Karpas-422 (cell line): ENCODE measurements at places on chromosomes 7 and 10.

GRCh38 chr7:93964813-93965212 is 39.3 kb downstream of the BET1 start:
- no peak for DNase-seq

- no peak for DNase-seq
Measured at GRCh38 chr7:40097728-40098127, 36.7 kb downstream of the MPLKIP start.

- DNase-seq, result no peak
Measured at GRCh38 chr7:1452205-1452604, 7.1 kb downstream of the MICALL2 start.

DNA sequence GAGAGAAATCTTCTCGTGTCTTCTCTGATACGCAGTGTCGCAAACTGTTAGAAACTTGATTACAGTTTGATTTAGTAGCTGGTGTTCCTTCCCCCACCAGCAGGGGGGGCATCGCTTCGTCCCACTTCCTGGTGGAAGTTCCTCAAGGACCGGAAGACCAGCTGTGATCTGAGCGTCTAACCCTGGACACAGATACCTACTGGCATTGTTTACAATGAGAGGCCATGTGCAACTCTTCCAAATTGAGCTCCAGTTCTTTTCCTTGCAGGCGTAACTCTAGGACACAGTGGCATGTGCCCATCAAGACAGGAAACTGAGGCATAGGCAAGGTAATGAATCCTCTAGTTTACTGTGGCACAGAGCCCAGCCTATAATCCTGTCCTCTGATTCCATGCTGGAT is 219.0 kb downstream of the CCDC3 start:
- DNase-seq, result peak; percentile 77

GRCh38 chr7:10239695-10240345 is 733.9 kb upstream of the PHF14 start:
- DNase-seq, result no peak

DNA sequence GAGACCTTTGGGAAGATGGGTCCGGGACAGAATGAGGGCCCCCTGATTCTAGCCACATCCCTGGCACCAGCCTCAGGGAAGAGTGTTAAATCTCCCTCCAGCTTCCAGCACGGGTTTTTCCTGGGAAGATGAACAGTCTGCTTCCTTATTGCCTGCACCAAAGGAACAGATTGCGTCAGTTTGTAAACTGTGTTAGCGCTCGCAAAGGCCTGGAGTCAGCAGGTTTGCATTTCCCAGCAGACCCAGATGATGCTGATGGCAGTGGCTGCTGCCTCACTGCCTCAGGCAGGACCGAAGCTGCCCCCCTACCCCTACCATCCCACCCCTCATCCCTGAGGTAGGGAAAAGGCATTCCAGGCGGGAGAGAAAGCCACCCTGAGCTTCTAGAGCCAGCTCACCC is 34.6 kb upstream of the LRRC4 start:
- no peak for DNase-seq

DNA sequence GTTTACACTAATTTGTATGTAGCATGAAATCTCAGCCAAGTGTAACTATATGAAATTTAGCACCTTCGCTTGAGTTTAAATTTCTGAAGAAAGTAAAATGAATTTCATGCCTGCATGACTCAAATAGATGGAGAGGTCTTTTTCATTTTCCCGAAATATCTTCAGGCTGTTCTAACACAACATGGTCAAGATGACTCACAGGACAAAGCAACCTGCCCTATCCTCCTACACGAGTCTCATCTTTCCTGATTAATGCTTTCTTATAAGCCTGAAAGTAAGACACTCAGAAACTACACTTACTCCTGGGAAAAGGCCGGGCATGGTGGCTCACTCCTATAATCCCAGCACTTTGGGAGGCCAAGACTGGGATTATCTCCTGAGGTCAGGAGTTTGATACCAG is 41.2 kb downstream of the CH25H start:
- no peak for DNase-seq

GRCh38 chr7:131897790-131898165 is 341.4 kb upstream of the PODXL start:
- no peak for DNase-seq

DNA sequence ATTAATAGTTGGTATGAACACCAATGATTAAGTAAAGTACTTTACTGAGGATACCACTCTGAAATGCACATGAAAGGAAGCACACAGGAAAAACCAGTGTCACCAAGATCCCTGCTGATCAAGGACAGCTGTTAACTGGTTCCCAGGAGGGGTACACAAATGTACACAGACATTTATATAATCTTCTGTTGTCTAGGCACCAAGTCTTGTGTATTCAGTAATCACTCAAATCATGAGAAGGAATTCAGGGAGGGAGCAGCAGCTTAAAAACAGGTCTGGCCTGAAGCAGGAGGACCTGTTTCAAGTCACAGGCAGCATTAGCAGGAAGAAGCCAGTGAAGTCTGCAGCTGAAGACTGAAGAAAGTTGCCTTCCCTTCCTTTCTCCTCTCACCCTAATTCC is 18.7 kb downstream of the MPP7 start:
- DNase-seq, result no peak

DNA sequence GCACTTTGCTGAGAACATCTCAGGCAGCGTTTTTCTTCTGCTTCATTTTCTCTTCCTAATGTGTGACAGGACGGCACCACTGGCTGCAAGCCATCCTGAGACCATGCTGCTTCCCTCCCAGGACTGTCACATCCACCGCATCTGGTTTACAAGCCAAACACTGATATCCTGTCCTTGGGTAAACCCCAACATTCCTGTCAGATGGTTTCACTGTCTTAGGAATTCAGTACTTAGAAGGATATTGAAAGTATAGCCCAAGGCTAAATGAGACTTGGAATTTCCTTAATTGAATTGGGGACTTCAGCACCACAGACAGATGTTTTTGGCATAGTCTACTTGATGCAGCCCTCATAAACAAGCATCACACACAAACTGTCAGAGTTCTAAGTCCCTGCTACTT is 74.2 kb upstream of the PLXNA4 start:
- no peak for DNase-seq

GRCh38 chr10:107686095-107686494 is 521.6 kb upstream of the SORCS1 start:
- no peak for DNase-seq
